ENCODE measurements at places on chromosomes 2 and 18.

DNA sequence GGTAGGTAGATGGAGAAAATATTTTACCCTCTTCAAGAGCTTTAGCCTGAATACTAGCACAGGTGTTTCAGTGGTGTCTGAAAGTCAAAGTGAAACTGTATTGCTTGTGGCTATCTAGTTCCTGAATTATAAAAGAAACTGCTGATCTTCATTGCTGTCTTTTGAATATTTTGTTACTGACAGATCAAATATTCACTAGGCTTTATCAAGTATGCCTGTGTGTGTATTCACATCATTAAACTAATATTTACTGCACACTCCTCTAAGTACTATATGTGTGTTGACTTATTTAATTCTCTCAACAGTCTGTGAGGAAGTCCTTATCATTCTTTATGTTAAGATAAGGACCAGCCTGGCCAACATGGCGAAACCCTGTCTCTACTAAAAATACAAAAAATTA is 139.6 kb downstream of the SOCS6 start:
- no peak for DNase-seq

GRCh38 chr2:50396298-50396631 is 635.7 kb downstream of the NRXN1 start:
- DNase-seq, result no peak

DNA sequence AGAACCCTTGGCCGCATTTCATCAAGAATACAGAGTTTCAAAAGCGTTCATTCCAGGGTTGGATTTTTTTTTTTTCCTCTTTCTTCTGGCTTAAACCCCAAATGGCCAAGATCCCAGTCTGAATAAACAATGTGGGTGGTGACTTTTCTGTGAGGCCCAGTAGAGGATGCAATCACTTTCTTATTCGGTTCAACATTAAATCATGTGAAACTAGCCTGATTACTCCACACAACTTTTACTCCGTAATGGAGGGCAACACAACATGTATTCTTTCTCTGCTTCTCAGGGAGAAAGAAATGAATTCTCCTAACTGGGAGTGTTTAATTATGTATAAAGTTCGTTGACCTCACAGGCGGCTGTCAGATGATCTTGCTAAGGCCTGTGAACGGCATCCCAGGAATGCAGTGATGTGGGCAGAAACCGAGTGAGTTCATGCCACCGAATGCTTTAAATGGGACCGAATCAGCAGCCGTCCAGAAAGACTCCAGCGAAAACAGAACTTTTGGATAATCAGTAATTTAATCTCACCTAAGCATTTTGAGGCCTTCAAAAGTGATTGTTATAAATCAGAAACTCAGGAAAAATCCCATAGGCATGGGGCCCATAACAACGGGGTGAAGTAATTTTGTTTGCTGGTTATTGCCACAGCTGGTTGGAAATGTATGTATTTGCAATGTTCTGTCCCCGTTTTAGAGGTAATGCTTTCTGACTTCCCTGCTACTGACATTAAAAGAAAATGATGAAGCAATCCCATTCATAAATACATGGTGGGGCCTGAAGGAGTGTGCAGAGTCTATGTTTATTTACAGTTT is 81.5 kb downstream of the BCL2 start:
- DNase-seq, result no peak

GRCh38 chr18:76553715-76554546 is 58.9 kb upstream of the ZNF516 start:
- DNase-seq, result peak; percentile 95

DNA sequence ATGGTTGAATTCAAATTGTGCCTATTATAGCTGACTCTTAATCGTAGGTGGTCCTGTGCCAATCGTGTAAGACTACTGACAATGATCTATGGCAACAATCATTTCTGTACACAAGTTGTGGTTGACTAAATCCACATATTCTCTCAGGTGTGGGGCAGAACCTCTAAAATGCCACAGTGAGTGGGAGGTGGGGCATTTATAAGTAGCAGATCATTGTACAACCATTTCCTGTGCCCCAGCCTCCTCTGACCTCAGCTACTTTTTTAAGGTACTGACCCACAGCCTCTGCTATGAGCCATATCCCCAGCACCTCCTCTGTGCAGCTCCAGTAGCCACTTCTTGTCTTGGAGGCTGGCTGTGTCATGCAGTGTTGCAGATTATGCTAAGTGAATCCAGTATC is 48.6 kb upstream of the RAPH1 start:
- no peak for DNase-seq

DNA sequence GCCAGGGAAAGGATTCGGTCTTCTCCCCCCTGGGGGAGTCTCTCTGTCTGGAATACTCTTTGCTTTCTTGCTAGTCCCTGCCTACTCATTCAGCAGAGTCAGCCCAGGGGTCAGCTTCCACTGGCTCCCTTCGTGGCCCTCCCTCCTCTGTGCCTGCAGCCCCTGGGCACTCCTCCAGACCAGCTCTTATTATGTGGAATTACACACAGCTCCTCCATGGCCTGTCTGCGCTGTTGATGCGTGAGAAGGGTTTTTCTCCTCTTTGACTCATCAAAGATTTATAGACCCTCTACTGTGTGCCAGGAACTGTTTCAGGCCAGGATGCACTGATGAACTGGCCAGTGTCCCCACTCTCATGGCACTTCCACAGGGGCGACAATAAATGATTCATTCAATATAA is 44.4 kb downstream of the ST8SIA5 start:
- no peak for DNase-seq

DNA sequence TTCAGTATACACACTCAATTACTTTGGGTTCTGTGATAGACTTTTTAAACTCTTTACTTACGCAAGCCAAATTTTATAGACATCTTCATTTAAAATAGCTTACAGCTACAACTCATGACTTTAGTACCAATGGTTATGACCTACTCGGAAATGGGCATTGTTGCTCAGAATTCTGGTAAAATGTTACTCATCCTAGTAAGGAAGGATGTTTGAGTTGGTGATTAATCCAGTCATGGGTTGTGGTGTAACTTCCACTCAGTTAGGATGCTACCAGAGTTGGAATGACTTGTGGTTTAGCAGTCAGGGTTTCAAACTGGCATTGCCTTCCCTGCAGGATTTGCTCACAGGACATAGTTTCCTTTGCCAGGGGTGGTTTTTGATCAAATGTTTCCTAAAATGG is 7.4 kb upstream of the NPC1 start:
- DNase-seq, result peak; percentile 33

DNA sequence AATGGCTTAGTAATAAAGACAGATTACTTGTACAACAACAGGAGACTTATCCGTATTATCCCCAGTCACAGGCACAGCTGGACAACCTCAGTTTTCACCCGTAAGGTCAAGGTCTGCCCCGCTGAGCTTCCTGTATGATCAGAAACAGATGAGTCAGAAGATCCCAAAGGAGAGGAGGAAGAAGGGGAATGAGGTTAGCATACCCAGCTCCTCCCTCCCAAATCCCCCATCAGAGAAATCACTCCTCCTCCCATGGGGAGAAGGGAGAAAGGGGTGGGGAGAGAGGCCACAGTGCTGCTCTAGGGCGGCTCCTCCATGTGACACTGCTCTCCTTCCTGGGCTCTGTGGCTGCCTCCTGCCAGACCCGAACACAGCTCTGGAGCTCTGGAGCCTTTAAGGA is 53.8 kb upstream of the SPTBN1 start:
- no peak for DNase-seq
